ENCODE measurements at places on chromosomes 4 and X. TPM values are rescaled to one million over a fixed set of nuclear protein-coding genes. Genes with fewer than 3 reads are reported as not detected.
A peak's percentile ranks its signal among the peaks of the same experiment; 100 is the strongest.

SLC10A3 gene
- 22.7 TPM for polyA plus RNA-seq

ARHGAP36 gene
- polyA plus RNA-seq = 0.10 TPM

HSD17B10 gene
- polyA plus RNA-seq = 85.3 TPM

SPANXN3 gene
- polyA plus RNA-seq = not detected

FGFBP2 gene
- not detected for polyA plus RNA-seq

TLL1 gene
- polyA plus RNA-seq = 4.2 TPM

FBXW7 gene
- polyA plus RNA-seq = 37.1 TPM

- DNase-seq = no peak
These were observed 212.0 kb downstream of the COMMD8 start for GRCh38 chr4:47251348-47252135.

GRCh38 chr4:4521731-4522130 is 20.1 kb downstream of the STX18 start:
- DNase-seq = no peak

DNA sequence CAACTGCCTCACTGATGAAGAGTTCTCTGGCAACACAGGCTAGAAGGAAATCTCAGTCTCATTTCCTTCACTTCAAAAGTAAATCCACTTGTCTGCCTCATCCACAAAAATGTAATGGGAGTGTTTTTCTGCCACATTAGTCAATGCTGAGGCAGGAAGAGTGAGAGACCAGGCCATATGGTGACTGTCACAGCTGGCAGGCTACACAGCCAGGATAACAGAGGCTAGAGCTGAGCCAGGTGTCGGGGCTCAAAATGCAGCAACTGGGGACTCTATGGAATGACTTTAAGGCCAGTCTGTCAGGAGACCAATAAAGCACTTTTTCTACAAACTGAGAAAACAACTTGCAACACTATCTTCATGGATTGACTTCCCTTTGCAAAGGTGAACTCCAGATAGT is 204.2 kb downstream of the GPC3 start:
- DNase-seq = no peak

- no peak for DNase-seq
These were observed 278.9 kb upstream of the GATB start for GRCh38 chr4:152039691-152040090.

DNA sequence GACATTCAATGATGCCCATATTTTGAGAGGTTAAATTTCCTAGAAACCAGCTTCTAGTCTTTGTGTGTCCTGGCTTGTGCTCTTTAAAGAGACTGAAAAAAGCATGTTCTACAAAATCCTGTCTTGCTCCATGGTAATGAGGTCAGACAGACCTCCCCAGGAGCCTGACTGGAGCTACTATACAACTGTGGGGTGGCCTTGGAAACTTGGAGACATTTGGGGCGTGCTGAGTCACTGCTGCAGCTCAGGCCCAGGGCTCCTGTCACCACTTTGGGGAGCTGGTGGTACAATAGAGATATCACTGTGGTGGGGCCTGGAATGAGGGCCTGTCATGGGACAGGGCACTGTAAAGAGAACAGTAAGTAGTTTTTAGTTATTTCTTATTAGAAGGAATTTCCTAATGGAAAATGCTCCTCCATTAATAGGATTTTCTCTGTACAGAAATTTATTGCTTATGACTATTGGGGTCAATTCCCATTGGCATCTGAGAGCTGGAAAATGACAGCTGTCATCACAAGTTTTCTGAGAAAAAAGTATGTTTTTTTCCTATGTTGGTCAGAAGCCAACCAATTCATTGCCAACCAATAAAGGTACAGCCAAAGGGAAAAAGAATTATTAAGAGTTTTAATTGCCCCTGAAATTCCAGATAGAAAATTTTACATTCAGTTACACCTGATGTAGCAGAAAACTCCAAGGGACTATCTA is 207.4 kb upstream of the JADE1 start:
- no peak for DNase-seq

DNA sequence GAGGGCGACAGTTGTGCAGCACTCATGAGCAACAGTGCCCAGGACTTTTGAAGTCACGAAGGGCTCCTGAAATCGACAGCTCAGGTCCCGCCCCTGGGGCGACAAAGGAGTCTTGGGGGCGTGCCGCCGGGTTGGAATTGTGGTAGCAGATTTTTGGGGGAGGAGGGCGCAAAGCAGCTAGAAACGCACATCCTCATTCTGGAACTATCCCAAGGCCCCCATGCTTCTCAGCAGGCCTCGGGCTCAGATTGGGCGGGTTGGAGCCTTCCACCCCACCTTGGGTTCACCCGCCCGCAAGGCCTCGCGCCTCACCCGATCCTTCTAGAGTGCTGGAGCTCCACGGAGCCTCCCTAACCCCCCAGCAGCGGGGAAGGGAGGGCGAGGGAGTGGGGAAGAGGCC is 85.5 kb downstream of the HPRT1 start:
- no peak for DNase-seq

GRCh38 chrX:131752493-131753198 is 208.8 kb downstream of the OR13H1 start:
- DNase-seq = peak; percentile 79

DNA sequence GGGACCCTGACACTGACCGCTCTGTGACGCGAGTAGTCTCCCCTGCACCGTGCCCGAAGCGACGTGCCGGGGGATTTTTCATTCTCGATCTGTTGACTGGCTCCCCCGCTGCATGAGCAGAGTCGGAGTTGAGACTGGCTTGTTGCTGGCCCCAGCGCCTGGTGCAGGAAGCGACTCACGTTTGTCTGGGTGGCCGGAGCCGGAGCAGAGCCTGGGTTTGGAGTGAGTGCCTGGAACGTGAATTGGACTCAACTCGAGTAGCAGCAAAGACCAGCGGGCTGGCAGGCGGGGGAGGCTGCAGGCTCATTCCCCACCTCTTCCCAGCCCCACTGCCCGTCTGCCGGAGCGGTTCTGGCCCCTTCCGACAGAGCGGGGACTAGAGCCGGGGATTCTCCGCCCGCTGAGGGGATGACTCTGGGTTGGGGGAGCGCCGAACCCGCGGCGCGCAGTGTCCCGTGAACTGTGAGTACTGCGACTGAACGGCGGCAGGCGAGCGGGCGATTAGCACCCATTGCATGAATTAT is 554 bp downstream of the PCDH7 start:
- DNase-seq = peak; percentile 70

- DNase-seq = peak; percentile 17
These were observed 139.9 kb downstream of the HDX start for GRCh38 chrX:84362184-84362838.

GRCh38 chr4:5478169-5478568 is 230.2 kb downstream of the EVC2 start:
- DNase-seq = no peak

GRCh38 chr4:30828264-30828926 is 108.2 kb downstream of the PCDH7 start:
- no peak for DNase-seq

All from left lung (tissue), 14 donors.